Heart left ventricle (tissue), 16 donors: ENCODE measurements at places on chromosomes 11 and 22. TPM values are rescaled to one million over a fixed set of nuclear protein-coding genes. Genes with fewer than 3 reads are reported as not detected.

Gene ACTN3
- not detected for total RNA-seq

Gene LRRC55
- total RNA-seq: 1.1 TPM

Gene SIPA1
- total RNA-seq: 63.3 TPM

Gene TEX54
- not detected for total RNA-seq

Gene CALCA
- total RNA-seq: not detected

Gene TUBA8
- 134 TPM for total RNA-seq

Gene SCN4B
- 16.9 TPM for total RNA-seq

Gene OSM
- 0.17 TPM for total RNA-seq

Gene DAGLA
- 5.6 TPM for total RNA-seq

DNA sequence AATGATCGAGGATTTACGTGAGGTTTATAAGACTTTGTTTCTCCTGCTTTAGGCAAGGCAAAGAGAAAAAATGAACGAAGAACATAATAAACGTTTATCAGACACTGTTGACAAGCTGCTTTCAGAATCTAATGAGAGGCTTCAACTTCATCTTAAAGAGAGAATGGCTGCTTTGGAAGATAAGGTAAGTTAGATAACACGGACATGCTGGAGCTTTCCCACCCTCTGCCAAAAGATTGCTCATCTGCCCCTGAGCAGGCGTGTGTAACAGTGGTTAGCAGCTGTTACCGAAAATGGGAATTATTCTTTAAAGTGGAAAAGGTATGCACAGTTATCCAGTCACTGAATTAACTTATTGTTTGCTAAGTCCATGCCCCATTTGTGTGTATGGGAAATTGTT lies 62.8 kb upstream of the CTTN start:
- DNase-seq: no peak
- H3K36me3 ChIP-seq: peaks cover 100% of the 10 kb centered on the region
- H3K27me3 ChIP-seq: no peaks in the 10 kb centered on the region
- no peaks in the 10 kb centered on the region for H3K4me1 ChIP-seq

- no peak overlapping the region for H3K27ac ChIP-seq
- H3K36me3 ChIP-seq: no peaks in the 10 kb centered on the region
- no peak for DNase-seq
- H3K4me1 ChIP-seq: no peaks in the 10 kb centered on the region
- H3K27me3 ChIP-seq: no peaks in the 10 kb centered on the region
Measured at GRCh38 chr11:21567645-21568290, 625.1 kb upstream of the ANO5 start.

DNA sequence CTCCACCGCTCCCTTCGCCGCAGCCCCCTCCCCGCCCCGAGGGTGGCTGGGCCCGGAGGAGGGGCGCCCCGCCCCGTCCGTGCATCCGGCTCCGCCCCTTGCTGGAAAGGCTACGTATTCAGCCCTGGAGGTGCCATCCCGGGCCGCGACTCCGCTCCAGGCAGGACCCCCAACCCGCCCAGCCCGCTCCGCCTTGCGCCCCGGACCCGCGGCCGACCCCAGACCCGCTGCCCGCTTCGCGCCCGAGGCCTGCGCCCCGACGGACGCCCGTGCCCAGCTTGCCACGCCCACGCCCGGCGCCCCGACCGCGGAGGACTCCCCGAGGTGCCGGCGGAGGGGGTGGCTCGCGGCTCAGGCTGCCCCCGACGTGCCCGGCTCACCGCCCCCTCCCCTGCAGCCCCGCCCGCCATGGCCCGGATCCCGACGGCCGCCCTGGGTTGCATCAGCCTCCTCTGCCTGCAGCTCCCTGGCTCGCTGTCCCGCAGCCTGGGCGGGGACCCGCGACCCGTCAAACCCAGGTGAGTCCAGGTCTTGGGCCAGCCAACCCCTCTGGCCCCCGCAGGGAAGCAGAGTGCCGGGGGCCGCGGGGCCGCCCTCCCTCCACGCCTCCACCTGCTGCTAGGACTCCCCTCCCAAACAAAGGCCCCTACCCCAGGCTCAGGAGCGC lies at the start of gene ADM2:
TSS of gene ADM2 (plus strand) at position 104 of the 667 bp plus-strand sequence. CDS start at position 409, 305 bp downstream.
- peaks cover 25% of the 10 kb centered on the region for H3K27me3 ChIP-seq
- H3K4me3 ChIP-seq: peak within 1 kb of the TSS; percentile 40
- peaks cover 4% of the 10 kb centered on the region for H3K4me1 ChIP-seq
- DNase-seq: no peak
- no peaks in the 10 kb centered on the region for H3K36me3 ChIP-seq

DNA sequence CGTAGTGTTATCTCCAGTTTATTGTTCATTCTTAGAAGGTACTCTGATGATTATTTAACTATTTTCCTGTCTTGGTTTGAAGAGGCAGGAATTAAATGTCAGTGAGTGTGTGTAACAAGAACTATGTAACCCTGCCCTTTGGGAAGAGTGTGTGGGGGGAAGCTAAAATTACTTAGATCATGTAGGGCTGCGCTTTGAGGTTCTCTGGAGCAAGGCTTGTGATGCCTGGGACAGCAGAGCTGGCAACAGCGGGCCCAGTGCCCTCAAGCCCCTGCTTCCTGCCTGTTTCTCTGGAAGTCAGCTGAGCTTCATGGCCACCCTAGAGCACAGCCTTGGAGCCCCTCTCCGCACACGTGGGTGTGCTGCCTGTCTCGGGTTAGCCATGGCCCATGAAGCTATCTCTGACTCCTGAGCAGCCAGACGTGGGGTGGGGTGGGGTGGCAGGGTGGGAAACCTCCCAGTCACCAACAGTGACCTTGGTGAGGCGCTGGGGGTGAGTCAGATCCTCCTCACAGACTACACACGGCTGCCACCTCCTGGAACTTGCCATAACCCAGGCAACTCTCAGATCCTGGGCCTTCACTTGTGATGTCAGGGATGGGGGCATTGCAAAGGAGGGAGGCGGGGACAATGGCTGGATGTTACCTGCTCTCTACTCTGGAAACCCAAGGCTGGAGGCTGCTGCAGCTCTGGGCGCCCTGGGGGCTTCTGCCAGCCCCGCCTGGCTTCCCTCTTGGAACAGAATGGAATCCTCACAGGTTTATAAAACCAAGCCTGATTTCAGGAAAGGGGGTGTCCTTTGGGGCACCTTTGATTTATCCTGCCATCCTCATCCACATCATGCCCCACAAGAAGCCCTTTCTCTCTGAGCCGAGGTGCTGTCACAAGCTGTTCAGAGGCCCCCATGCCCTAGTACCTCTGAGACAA lies 88.6 kb downstream of the SNX19 start:
- no peaks in the 10 kb centered on the region for H3K4me1 ChIP-seq
- peak overlapping the region; percentile 24 for H3K27ac ChIP-seq
- no peaks in the 10 kb centered on the region for H3K27me3 ChIP-seq

DNA sequence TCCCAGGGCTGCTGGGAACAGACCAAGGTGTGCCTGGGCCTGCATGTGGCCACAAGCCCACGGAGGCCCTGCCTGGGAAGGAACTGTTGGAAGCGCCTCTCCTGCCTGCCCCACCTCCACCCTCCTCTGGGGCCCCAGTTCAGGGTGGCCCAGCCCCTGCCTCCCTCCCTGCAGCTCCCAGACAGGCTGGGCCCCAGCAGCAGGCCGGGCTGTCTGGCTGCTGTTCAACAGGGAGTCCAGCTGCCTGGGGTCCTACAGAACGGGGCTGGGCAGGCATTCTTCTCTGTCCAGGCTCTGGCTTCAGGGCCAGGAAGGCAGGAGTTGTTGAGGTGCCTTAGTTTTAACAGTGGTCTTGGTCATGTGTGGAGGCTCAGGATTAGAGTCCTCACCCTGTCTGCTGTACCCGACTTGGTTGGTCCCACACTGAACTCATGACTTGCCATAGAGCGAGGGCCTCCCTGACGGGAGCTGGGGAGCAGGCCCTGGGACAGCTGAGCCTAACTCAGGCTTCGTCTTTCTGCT lies 11.8 kb downstream of the PRDM11 start:
- H3K27ac ChIP-seq: peak overlapping the region; percentile 76
- no peaks in the 10 kb centered on the region for H3K36me3 ChIP-seq
- no peak overlapping the region for H3K4me3 ChIP-seq
- peak; percentile 73 for DNase-seq
- no peaks in the 10 kb centered on the region for H3K27me3 ChIP-seq
- no peaks in the 10 kb centered on the region for H3K4me1 ChIP-seq

DNA sequence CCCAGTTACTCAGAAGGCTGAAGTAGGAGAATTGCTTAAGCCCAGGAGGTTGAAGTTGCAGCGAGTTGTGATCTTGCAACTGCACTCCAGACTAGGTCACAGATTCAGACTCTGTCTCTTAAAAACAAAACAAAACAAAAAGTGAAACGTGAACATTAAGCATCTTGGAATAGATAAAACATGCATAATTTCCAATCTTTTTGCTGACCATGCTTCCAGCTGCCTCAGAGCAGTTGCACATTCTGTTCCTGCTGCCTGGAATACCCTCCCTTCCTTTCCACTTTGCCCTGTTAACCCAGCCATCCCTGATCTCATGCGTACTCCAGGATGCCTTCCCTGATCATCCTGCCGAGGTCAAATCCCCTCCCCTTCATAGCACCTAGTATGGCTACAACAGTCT lies 718 bp upstream of the CCDC88B start:
- DNase-seq: no peak
- H3K4me3 ChIP-seq: no peak overlapping the region
- H3K4me1 ChIP-seq: no peaks in the 10 kb centered on the region
- no peaks in the 10 kb centered on the region for H3K27me3 ChIP-seq
- H3K27ac ChIP-seq: peak overlapping the region; percentile 72

DNA sequence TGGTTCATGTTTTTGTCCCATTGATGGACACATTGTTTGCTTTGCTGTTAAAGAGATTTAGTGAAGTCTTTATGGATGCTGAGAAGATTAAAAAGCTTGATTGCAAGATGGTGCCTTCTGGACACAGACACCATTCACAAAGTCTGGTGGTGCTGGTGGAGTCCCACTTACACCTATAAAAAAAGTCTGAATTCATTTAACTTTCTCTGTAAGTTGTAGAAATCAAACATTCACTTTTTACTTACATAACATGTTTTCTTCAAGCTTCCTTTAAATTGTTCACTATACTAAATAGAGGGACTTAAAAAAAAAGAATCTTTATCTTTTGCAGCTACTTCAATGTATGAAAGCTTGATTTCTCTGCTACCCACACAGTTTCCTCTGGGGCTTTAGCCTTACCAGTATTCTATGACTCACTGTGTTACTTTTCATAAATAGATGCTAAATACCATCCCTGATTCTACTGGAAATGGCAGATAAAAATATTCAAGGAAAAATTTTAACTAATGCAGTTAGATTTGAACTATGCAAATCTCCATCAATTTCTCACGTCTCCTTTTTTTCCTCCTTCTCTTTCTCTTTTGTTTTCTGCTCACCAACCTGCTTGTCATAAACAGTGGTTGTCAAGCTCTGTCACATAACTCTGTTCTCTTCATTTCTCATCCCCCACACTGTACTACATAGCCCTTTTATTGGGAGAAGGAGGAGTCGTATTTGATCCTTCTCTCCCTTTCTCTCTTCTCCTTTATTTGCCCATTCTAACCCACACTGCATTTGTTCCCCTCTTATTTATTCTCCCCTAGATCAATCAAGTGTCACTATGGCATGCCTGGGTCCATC lies 89.7 kb downstream of the FAM76B start:
- no peaks in the 10 kb centered on the region for H3K4me1 ChIP-seq
- no peak overlapping the region for H3K4me3 ChIP-seq
- DNase-seq: no peak
- H3K36me3 ChIP-seq: no peaks in the 10 kb centered on the region

DNA sequence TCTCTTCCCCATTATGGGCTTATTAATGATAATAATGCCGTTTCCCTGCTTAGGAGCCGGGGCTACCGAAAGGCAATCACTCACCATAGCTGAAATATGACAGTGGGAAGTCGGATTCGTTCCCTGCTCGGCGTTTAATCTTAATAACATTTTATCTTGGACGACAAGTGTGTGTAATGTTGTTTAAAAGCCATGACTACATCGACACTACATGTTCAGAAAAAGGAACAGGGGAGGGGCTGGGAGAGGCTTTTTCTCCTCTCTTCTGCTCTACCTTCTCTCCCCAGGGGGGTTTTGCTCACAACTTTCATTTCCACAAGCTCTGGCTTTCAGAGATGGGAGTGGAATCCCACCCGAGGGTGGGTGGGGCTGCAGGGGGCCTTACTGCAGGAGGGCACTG lies 105.5 kb downstream of the DSCAML1 start:
- no peaks in the 10 kb centered on the region for H3K36me3 ChIP-seq
- no peak for DNase-seq
- H3K27ac ChIP-seq: no peak overlapping the region
- no peaks in the 10 kb centered on the region for H3K27me3 ChIP-seq
- no peak overlapping the region for H3K4me3 ChIP-seq

DNA sequence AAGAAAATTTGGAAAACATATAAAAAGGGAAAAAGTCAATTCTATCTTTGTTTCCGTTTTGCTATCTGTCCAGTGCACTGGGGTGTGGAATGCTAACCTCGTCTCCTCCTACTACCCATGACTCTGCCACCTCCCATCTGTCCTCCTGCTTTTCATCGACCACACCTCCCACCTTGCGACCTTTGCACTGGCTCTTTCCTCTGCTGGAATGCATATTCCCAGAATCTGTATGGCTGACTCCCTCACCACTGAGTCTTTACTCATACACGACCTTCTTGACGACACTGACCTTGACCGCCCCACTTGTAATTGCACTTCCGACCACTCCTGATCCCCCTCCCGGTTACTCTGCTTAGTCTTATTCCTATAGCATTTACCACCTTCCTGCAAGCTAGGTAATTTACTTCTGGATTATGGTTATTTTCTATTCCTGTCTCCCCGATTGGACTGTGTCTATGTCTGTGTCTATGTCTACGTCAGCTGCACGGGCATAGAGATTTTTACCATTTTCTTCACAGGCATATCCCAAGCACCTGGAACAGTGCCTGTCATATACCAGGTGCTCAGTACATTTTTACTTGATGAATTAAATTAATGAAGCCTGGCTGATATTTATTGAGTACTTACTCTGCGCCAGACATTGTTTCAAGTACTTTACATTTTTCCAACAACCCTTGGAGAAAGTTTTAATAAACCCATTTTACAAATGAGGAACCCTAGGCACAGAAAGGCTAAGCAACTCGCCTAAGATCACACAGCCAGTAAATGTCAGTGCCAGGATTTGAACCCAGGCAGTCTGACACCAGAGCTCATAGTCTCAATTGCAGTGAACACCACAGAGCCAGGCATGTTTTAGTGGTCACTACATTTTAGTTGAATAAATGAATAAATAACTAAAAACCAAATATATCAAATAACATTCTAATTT lies 89.3 kb upstream of the SLC22A12 start:
- DNase-seq: no peak
- no peak overlapping the region for H3K4me3 ChIP-seq
- no peaks in the 10 kb centered on the region for H3K4me1 ChIP-seq
- H3K36me3 ChIP-seq: no peaks in the 10 kb centered on the region
- no peak overlapping the region for H3K27ac ChIP-seq
